ENCODE measurements at places on chromosomes 6 and 20. TPM values are rescaled to one million over a fixed set of nuclear protein-coding genes. Genes with fewer than 3 reads are reported as not detected.

Gene TMC2
- 0.25 TPM for total RNA-seq

Gene SF3B5
- total RNA-seq: 149 TPM

Gene KCNQ2
- total RNA-seq: 0.27 TPM

Gene LHFPL5
- total RNA-seq: not detected

Gene TUBB2B
- 5.8 TPM for total RNA-seq

Gene MED23
- total RNA-seq: 36.5 TPM

Gene RAB44
- 0.30 TPM for total RNA-seq

Gene RPP40
- 4.4 TPM for total RNA-seq

Gene ECT2L
- not detected for total RNA-seq

- DNase-seq: no peak
Measured at GRCh38 chr6:98529364-98529763, 305.0 kb upstream of the POU3F2 start.

- DNase-seq: no peak
Measured at GRCh38 chr6:98747273-98747672, 87.1 kb upstream of the POU3F2 start.

- DNase-seq: no peak
Measured at GRCh38 chr6:130598021-130598989, 228.9 kb upstream of the SMLR1 start.

DNA sequence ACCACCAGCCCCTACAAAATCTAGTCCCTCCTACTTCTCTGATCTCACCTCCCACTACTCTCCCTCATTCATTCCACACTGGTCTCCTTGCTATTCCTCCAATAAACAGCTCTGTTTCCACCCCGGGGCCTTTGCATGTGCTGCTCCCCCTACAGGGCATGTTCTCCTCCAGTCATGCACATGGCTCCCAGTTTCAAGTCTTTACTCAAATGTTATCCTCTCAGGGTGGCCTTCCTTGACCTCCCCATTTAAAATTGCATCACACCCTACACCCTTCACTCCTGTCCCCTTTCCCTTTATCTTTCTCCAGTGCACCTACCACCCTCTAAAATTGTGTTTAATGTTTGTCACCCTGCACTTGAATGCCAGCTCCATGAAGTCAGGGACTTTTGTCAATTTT, 174.5 kb downstream of the MRPL14 start:
- DNase-seq: no peak

DNA sequence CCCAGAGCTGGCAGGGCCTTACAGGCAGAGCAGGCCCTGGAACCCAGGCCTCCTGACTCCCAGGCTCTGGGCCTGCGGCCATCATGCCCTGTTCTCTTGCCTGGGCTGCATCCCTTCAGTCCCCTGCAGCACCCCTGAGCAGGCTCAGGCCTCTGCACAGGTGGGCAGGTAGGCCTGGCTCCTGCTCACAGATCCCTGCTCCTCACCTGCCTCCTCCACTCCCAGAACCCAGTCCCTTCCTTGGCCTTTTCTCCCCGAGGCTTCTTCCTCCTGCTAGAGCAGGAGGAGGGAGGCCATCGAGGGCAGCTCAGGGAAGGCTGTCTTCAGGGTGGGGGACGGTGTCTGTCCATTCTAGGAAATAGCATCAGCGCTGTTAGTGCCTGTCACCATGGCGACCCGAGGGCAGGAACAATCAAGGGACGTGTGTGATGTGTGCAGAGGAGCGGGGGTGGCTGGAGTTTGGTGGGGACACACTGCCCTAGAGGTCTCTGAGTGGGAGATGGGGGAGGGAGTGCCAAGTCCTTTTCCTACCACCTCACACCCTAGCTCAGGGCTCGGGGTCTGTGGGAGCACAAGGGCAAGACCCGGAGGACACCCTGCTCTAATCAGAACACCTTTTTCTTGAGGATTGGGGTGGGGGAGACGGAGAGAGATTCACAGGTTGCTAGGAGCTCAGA, 26.6 kb downstream of the GLP1R start:
- DNase-seq: no peak

DNA sequence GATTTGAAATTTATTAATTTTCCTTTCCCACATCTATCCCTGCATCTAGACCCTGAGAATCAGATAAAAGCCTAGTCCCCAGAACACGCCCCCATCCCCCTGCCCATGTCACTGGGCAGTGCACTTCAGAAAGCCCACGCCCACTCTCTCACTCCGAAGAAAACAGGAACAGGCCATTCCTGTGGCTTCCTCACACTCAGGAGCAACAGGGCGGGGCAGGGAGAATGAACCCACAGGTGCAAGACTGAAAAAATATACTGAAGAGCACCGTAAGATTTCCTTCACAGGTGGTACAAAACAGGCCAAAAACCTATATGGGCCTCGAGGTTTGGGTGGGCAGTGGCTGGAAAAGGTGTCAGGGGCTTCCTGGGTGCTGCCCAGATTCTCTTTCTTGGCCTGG, 3.4 kb downstream of the OXT start:
- no peak for DNase-seq

DNA sequence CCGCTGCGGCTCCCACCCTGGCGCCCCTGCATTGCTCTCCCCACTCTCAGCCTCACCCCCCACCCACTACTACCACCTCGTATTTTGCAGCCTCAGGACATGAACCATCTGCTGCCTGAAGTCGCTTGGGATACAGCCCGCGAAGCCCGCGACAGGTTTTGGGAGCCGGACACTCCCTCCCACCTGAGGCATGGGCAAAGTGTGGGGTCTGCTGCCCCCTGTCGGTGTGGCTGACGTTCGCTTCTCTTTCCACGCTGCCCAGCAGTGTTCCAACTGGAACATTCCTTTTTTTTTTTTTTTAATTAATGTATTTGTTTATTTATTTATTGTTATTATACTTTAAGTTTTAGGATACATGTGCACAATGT, 15.3 kb upstream of the LPA start:
- DNase-seq: no peak

- no peak for DNase-seq
Measured at GRCh38 chr20:13492001-13492481, 146.7 kb downstream of the TASP1 start.

GRCh38 chr6:14822012-14822553, 423.8 kb upstream of the JARID2 start:
- DNase-seq: no peak

- DNase-seq: no peak
Measured at GRCh38 chr6:29941016-29941415, 1.3 kb upstream of the HLA-A start.

DNA sequence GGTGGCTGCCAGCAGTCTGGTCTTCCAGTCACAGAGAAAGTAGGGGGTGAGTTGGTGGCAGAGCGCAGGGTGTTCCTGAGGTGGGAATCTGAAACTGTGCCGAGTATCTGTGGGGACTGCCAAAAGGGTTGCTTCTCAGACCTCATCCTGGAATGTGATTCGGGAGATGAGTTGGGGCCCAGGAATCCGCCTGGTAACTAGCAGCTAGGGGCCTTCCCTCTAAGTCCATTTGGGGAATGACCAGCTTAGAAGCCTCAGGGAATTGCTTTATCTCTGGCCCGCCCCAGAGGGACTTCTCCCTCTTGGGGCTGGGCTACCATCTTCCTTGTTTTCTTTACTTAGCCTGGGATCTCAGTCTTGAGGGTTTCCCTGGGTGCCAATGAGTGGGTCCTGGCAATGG, 49.6 kb downstream of the MOCS1 start:
- DNase-seq: no peak

DNA sequence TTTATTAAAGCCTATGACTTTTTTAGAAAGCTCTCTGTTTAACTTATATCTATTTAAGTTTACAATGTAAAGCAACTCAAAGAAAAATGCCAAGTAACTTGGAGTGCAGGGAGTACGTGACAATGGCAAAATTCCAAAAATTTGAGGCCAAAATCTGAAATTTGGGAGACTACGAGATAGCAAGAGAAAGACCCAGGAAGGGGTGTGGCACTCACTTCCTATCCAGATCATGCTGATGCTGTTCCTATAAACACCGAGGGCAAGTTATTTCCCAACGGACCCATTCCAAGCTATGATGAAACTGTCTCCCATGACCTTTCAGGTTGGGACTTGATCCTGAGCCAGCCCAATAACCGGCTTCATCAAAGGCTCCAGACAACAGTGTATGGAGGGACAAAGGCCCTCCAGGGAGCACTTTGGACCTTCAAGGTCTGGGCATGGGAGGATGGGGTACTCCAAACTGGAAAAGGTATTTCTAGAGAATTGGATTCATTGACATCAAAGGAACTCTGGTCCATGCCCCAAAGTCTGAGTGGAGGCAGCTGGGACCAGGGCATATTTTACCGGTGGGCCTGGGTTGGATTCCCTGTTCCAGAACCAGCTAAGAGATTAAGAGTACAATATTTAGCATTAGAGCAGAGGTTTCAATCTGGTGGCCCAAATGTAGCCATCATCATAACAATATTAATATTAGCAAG, 15.7 kb upstream of the SLC13A3 start:
- no peak for DNase-seq

- DNase-seq: no peak
Measured at GRCh38 chr6:119658917-119659316, 309.4 kb upstream of the MAN1A1 start.

GRCh38 chr6:84773431-84774156, 9.2 kb upstream of the TBX18 start:
- no peak for DNase-seq

- DNase-seq: peak; percentile 92
Measured at GRCh38 chr6:147202516-147203310, 1.5 kb upstream of the STXBP5 start.

DNA sequence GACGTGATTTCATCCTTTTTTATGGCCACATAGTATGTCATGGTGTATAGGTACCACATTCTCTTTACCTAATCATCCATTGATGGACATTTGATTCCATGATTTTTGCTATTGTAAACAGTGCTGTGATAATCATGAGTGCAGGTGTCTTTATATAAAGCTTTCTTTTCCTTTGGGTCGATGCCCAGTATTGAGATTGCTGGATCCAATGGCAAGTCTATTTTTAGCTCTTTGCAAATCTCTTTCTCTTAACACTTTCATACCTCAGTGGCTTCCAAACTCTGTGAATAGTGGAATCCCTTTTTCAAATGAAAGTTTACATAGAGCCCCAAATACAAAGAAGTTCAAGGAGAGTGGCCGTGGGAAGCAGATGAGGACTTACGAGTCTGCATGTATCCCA, 105.8 kb upstream of the SPTLC3 start:
- no peak for DNase-seq

GRCh38 chr6:125287718-125288117, 14.0 kb downstream of the HDDC2 start:
- DNase-seq: no peak

GRCh38 chr6:39861663-39862062, 69.5 kb downstream of the DAAM2 start:
- DNase-seq: no peak

DNA sequence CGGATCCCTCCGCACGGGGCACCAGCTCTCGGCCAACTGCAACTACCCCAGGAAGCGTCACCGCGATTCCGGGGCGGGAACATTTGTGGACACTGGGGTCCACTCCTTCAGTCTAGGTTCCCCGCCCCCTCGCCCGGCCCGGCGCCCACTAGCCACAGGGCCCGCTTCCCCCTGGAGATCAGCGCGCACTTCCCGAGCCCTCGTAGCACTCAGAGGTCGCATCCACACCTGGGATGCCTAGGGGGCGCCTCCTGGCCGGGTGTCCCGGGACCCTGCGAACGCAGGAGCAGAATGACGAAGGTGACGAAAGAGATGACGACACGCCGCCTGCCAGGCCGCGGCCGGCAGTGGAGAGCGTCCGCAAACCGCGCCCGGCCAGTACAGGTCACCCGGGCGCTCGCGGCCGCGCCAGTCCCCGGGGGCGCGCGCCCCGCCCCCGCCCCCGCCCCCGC, 309 bp upstream of the AIG1 start:
- peak; percentile 80 for DNase-seq

- DNase-seq: no peak
Measured at GRCh38 chr6:137210903-137211302, 8.3 kb downstream of the IFNGR1 start.
